ENCODE measurements at places on chromosomes 7 and 10. TPM values are rescaled to one million over a fixed set of nuclear protein-coding genes. Genes with fewer than 3 reads are reported as not detected.

DNA sequence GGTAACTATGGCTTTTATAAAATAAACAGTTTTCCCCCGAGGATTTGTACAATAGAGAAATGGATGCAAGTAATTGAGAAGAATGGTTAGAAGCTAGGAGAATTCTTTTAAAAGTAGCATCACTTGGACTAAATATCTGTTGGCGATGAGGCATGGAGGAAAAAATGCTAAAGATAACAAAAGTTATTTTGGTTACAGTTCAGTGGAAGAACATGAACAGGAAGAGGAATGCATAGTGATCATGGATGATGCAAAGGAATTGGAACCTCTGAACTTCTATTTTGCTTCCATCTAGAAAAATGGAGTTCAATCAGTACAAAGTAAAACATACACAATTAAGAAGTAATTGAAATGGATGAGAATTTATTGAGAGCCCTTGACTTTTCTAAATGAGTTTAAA, 32.9 kb downstream of the ENTPD1 start:
- no peak for DNase-seq
- no peak overlapping the region for H3K4me3 ChIP-seq
- no peaks in the 10 kb centered on the region for H3K4me1 ChIP-seq

MYH16 gene
- not detected for total RNA-seq

CCDC71L gene
- total RNA-seq, result 13.0 TPM

CYP2E1 gene
- total RNA-seq, result 3.8 TPM

DNA sequence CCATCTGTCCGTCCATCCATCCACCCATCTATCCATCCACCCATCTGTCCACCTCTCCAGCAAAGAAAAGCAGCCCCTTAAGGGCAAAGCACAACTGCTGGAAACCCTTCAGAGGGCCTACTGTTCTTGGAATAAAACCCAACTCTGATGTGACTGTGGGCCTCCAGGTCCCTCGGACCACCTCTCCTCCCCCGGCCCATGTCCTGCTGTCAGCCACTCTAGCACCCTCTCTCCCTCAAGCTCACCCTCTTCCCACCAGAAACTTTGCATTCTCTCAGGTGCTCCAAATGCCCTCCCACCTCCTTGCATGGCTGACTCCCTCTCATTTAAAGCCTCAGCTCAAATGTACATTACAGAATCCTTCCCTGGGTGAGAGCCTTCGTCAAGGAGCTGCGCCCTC, 110.3 kb downstream of the ARHGAP22 start:
- H3K36me3 ChIP-seq, result no peaks in the 10 kb centered on the region
- H3K27ac ChIP-seq, result no peak overlapping the region
- H3K27me3 ChIP-seq, result peaks cover 55% of the 10 kb centered on the region
- peaks cover 2% of the 10 kb centered on the region for H3K4me1 ChIP-seq
- no peak overlapping the region for H3K4me3 ChIP-seq
- DNase-seq, result no peak
